HepG2 (cell line): ENCODE measurements at places on chromosomes 12 and 14.

GRCh38 chr14:31505411-31505810, 17.6 kb upstream of the GPR33 start:
- no peak for DNase-seq

GRCh38 chr12:54622463-54623183, 12.1 kb downstream of the LACRT start:
- no peak for DNase-seq

GRCh38 chr14:36652542-36653201, 9.0 kb upstream of the PAX9 start:
- DNase-seq = no peak

DNA sequence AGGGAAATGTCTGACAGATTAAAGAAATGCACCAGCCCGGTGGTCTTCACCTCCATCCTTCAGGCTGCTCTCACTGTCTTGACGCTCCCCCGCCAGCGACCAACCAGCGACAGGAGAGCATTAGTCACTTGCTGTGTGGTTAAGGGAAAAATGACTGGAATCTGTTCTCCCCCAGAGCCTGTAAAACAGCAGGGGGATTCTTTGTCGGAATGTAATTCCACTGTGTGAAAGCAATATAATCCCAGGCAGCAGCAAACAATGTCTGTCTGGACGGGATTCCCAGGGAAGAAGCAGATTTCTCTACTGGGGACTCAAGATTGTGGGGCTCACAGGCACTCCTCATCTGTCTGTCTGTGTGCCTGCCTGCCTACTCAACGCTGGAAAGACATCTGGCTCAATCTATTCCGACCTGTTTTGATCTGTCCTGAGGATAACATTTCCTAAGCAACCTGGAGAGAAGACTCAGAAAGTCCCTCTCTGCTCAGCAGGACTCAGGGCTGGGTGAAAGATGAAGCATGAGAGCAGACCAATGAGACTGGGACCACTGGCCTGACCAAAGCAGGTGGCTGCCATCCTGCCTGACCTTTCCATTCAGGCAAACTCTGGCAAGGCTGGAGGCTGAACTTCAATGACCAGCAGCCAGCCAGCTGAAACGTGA, 54.6 kb downstream of the NUAK1 start:
- DNase-seq = peak; percentile 29

GRCh38 chr14:28772613-28773012, 6.0 kb downstream of the FOXG1 start:
- DNase-seq = no peak

DNA sequence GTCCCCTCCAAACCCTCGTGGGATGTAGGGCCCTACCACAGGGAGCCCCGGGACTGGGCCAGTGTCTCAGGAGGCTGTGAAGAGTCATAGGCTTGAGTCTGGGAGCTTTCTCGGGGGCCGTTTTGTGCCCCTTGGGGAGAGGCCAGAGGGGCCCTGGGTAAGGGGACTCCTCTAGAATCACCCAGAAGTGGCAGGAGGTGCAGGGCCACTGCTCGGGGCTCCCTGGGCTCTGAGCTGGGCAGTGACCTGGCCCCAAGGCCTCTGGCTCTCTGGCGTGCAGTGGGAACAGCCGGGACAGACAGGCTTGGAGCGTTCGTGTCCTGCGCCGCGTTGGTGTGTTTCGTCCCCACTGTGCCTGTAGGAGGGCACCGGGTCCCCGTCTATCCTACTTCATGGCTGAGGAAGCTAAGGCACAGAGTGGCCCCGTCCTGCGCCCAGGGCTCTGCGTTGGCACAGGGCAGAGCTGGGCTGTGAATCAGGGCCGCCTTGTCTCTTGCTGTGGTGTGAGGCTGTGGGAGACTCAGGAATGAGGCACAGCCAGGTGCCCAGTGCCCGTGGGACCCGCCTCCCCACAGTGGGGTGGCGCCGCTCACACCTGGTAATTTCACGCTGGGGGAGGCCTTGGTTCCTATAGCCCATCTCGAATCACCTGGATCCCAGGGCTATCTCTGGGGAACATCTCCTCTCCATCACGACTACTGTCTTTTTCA, 23.8 kb upstream of the KIF26A start:
- no peak for DNase-seq

- no peak for DNase-seq
These were observed 3.5 kb downstream of the TGM1 start for GRCh38 chr14:24259282-24260025.

DNA sequence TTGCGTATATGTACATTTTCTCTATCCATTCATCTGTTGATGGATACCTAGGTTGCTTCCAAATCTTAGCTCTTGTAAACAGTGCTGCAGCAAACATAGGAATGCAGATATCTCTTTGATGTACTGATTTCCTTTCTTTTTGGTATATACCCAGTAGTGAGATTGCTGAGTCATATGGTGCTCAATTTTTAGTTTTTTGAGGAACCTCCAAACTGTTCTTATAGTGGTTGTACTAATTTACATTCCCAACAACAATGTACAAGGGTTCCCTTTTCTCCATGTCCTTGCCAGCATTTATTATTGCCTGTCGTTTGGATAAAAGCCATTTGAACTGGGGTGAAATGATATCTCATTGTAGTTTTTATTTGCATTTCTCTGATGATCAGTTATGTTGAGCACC, 44.3 kb downstream of the PELI2 start:
- DNase-seq = no peak

DNA sequence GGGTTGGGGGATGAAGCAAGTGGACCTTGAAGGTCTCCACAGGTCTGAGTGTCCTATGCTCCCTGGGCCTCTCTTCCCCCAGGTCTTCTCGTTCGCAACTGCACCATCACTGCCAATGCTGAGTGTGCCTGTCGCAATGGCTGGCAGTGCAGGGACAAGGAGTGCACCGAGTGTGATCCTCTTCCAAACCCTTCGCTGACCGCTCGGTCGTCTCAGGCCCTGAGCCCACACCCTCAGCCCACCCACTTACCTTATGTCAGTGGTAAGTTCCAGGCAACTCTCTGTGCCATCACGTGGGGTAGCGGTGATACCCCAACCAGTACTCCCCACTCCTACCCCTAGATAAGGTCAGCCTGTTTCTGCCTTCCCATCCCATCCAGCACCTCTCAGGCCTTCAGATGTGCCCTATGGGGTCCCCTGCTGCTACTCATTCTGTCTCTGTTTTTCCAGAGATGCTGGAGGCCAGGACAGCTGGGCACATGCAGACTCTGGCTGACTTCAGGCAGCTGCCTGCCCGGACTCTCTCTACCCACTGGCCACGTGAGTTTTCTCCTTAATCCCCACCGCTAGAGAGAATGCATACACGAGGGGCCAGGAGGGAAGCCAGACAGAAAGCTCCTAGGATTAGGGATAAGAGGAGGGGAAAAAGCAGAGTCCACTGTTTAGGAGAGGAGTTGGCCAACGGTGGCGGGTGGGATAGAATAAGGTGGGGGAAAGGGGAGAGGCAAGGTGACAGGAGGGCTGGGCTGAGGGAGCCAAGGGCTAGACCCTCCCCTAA, 1.6 kb upstream of the TAPBPL start:
- DNase-seq = no peak

- no peak for DNase-seq
These were observed 4.7 kb downstream of the TDRD9 start for GRCh38 chr14:103932791-103933490.

DNA sequence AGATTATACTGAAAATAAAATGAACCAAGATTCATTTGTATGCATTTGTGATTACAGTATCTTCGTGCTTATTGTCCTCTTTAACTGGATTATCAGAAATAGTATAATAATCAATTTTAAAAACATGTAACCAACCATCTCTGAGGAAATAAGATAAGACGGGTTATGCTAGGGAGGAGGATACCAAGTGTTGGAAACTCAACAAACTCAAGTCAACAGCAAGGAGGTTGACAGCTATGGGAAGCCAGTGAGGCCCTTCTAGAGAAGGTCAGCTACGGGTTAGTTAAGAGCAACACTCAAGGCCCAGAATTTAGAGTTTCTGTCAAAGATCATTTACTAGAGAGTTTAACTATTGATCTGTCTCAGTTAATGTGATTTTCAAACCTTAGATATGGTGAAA, 137.2 kb downstream of the PDZRN4 start:
- no peak for DNase-seq

- DNase-seq = no peak
These were observed 537.6 kb upstream of the TMEM132C start for GRCh38 chr12:127729381-127729780.

DNA sequence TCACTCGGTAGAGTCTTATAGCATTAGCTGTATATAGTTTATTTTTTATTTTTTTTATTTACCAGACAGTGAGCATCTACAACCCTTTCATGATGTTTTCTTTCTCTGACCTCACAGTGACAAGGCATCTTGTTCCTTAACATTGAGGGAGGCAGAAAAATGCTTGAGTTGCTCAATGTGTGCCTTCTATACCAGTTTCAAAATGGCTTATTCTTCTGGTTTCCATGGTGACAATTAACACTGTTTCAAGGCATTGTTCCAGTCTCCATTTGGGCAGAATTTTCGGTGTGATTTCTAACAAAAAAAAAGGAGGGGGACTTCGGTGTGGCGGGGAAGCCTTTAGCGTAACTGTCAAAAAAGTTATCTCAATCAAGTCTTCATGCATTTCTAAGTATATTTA, 209.7 kb upstream of the NPAS3 start:
- DNase-seq = no peak

DNA sequence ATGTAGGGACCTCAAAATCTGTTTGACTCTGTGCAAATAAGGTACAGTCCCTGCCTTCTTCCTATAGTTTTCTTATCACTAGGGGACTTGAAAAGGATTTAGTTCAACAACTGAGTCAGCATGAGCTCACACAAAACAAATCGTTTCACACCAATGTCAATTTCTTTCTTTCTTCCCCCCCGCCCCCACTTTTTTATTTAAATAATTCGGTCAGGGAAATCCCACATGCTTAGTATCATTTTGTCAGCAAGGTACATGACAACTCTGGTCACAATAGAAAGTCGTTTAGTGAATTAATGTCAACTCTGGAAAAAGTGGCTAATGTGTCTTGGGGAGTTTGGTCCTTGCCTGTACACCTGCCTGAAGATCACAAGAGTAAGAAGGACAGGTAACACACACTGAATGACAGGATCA, 232.2 kb upstream of the PLEKHG7 start:
- no peak for DNase-seq

GRCh38 chr14:22774011-22774706, 7.7 kb downstream of the OXA1L start:
- no peak for DNase-seq

GRCh38 chr12:54173066-54173726, 15.6 kb downstream of the SMUG1 start:
- no peak for DNase-seq

DNA sequence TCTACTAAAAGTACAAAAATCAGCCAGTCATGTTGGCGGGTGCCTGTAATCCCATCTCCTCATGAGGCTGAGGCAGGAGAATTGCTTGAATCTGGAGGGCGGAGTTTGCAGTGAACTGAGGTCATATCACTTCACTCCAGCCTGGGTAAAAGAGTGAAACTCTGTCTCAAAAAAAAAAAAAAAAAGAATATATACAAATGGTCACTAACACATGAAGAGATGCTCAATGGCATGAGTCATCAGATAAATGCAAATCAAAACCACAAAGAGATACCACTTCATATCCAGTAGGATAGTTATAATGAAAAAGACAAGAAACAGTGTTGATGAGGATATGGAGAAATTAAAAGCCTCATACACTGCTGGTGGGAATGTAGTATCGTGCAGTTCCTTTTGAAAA, 33.6 kb upstream of the METAP2 start:
- DNase-seq = no peak

DNA sequence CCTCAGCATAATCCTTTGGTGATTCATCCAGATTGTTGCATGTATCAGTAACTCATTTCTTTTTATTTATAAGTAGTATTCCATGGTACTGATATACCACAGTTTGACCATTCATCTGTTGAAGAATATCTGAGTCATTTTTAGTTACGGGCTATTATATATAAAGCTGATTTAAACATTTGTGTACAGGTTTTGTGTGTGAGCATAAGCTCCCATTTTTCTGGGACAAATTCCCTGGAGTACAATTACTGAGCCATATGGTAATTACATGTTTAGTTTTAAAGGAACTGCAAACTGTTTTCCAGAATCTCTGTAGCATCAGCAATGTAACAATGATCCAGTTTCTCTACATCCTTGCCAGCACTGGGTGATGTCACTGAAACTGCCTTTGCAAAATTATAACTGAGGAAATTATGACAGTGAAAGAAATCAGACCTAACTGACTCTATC, 236.2 kb upstream of the KRR1 start:
- no peak for DNase-seq

DNA sequence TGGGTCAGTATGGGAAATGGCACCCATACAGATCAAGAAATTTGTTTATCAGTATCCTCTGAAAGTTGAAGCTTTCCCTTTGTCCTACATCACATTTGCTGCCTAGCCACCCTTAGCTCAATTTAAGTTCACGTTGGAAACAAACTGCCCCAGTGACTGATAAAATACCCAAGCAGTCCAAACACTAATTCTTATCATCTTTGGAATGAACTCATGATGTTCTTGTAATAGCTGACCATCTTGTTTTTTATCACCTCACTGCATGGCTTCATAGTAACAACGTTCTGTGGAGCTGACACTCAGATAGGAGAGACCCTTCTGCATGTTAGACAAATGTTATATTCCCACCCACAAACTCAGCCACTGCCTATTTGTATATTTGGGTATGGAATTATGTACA, 93.4 kb downstream of the GPR135 start:
- DNase-seq = no peak

GRCh38 chr14:100824091-100824551, 1.8 kb upstream of the MEG3 start:
- DNase-seq = no peak

GRCh38 chr12:69783365-69783764, 41.7 kb upstream of the MYRFL start:
- no peak for DNase-seq

GRCh38 chr12:3087758-3088650, 10.8 kb downstream of the TSPAN9 start:
- DNase-seq = no peak

- DNase-seq = peak; percentile 82
These were observed 79.9 kb downstream of the ARF6 start for GRCh38 chr14:49972823-49973222.

DNA sequence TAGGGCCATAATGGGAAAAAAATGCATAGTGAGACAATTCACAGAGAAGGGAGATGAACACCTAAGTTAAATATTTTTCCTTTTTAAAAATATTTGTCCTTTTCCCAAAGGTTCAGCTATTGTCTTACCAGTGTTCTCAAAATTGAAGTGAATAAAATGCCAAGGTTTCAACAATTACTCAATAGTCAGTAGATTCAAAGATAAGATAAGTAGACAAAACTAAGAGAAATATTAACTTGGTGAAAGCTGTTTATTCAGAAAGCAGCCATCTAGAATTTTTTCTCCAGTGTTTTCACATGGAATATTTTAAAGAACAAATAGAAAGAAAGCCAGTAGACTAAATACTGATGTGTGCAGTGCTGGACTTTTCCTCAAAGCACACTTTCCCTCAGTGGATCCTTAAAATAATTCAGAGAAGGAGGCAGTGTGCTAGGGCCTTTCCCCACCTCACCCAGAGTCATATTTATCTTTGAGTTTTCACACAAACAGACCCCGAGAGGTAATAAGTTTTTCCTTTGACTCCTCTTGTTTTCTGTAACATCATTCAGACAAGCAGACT, 144.5 kb upstream of the PLEKHG7 start:
- no peak for DNase-seq

GRCh38 chr14:31934767-31935266, 142.3 kb upstream of the ARHGAP5 start:
- DNase-seq = peak; percentile 90
